ENCODE measurements at places on chromosomes 5 and 9.

DNA sequence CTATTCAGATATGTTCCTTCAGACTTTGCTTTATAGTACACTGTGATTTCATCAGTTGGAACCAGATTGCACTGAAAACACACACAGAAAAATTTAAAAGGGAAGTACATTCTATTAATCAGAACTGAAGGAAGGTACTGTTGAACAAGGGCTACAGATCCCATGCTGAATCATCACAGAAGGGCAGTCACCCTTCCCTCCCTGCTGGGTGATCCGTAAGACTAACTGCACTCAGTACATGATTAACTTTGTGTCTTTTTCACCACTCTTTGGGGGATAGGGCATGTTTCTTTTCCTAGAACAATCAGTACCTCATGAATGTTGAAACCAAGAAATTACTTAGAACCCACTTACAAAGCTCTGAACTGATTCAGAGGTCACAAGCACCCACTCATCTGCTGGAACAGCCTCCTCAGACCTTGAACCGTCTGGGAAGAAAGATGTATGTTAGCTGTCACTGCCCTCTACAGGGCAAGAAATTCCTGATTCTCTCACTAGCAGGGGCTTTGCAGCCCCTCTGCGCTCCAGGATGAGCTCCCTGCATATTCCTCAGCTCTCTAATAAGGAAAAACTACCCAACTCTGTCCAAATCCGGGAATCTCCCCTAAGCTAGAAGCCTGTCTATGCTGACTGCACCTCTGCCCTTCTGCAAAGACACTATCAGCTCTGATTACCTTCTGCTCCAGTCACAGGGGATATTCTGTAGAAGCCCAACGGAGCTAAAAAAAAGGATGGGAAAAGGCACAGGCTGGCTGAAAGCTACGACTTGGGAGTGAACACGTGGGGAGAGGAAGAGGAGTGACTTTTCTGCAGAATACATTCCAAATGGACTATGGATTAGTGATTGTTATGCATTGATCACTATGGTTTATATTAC, 51.0 kb downstream of the IARS1 start:
- DNase-seq: no peak

- no peak for DNase-seq
Measured at GRCh38 chr9:94514722-94515121, 40.2 kb upstream of the PCAT7 start.

DNA sequence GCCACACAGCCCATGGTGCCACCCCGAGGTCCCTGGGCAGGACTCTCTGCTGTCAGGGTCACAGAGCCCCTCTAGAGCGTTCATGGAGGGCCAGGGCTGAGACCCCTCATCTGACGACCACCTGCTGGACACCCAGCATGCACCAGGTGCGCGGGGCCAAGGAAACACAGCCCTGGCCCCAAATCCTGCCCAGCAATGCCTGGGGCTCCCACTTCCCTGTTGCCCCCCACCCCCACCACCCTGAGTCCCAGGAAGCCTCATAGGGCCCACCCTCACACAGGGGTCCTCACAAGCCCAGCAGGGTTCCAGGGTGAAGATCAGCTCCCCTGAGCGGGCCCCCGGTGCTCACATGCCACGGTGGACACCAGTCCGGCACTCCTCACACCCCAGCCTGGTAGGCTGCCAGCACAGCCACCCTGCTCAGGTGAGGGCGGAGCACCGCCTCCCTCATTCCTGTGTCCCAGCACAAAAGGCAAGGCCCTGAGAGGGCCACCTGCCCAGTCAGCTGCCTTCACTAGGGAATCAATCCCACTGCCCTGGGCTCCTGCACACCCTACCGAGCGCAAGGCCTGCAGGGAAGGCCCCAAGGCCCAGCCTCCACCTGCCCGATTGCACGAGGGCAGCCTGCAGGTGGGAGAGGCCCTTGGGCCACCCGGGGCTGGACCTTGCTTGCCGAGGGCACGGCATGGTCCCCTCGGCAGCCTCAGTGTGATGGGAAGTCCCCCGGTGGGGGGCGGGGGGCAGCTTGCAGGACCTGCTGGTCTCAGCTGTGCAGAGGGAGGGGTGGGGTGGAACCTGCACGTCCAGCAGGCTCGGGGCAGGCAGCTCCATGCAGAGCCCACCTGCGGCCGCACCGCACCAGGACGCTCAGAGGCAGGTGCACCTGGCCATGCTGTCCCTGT, 56.4 kb upstream of the UBAC1 start:
- no peak for DNase-seq

DNA sequence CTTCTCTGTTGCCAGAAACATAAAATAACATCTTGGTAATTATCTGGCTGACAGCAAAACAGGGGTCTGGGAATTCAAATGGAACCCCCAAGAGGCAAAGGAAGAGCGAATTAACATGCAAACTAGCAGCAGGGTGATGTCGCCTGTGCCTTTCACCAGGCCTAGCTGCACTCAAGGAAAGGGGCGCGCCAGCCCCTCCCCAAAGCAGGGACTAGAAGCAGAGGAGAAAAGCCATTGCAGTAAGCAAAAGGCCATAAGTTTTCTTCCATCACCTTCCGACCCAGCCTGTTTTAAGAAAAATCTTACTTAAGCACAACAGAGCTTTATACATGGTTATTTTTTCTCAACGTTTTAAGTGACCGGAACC, 539 bp downstream of the POC5 start:
- no peak for DNase-seq

DNA sequence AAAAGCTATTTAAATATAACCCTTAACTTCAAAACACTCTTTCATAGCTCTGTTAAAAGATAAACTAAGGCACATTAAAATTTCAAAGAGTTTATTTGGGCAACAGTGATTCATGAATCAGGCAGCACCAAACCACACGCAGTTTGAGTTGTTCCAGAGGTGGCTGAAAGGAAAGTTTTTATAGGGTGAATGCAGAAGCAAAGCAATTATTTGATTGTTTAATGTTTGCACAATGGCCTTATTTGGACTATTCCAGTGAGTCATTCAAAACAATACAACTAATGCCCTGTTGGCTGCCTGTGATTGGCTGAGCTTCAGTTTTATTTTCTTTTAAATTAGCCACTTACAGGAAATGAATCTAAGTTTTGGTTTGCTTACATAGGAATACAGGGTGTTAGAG, 125.3 kb downstream of the CEP120 start:
- DNase-seq: no peak

DNA sequence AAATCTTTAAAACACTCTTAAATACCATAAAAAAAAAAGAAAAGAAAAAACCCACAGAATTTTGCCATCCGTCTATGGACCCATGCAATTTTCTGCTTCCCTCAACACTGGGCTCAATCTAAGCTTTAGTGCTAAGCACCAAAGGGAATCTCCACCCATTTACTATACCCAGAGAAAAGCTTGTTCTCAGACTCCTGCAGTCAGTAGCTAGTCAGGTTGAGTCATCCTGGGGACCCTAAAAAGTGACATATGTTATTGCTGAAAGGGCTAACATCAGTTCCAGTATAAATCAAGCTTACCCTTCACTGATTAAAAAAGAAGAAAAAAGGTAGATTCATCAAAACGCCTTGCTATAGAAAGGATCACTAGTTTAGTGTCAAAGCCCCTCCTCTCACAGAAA, 177.6 kb downstream of the MUSK start:
- DNase-seq: no peak

- no peak for DNase-seq
Measured at GRCh38 chr5:139473565-139473964, 2.8 kb downstream of the SMIM33 start.

GRCh38 chr5:1919209-1919566, 36.5 kb upstream of the IRX4 start:
- DNase-seq: no peak

- no peak for DNase-seq
Measured at GRCh38 chr5:148179234-148179824, 11.0 kb downstream of the SPINK14 start.

DNA sequence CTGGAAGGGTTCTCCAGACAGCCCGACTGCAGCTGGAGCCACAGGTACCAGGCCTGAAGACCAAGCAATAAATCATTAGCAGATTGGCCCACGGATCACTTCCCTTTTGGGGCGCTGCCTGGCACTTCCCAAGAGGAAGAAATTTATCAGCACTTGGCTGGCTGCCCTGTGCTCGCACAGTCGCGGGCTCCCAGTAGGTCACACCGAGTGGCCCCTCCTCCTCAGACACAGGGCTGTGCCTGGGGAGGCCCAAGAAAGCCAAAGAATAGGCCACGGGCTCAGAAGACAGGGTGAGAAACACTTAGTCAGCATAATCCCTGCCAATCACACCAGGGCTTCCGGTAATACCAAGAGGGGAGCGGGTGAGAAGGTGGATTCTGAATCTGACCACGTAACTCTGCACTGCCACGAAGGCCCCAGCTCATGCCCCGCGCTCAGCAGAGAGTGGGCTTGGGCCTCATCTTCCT, 115.7 kb upstream of the MSX2 start:
- DNase-seq: no peak
